ENCODE measurements at places on chromosomes 1 and 21.

- DNase-seq, result no peak
These were observed 50.3 kb downstream of the NFASC start for GRCh38 chr1:204920967-204921366.

- DNase-seq, result no peak
These were observed 3.4 kb downstream of the TRIM45 start for GRCh38 chr1:117118137-117118536.

GRCh38 chr1:151367658-151368392 is 4.7 kb downstream of the SELENBP1 start:
- no peak for DNase-seq

- peak; percentile 52 for DNase-seq
These were observed 32.8 kb upstream of the PTPRC start for GRCh38 chr1:198606020-198606438.

GRCh38 chr1:194045416-194045815 is 859.0 kb upstream of the B3GALT2 start:
- DNase-seq, result peak; percentile 66

GRCh38 chr1:1432274-1432950 is 3.1 kb upstream of the VWA1 start:
- no peak for DNase-seq

DNA sequence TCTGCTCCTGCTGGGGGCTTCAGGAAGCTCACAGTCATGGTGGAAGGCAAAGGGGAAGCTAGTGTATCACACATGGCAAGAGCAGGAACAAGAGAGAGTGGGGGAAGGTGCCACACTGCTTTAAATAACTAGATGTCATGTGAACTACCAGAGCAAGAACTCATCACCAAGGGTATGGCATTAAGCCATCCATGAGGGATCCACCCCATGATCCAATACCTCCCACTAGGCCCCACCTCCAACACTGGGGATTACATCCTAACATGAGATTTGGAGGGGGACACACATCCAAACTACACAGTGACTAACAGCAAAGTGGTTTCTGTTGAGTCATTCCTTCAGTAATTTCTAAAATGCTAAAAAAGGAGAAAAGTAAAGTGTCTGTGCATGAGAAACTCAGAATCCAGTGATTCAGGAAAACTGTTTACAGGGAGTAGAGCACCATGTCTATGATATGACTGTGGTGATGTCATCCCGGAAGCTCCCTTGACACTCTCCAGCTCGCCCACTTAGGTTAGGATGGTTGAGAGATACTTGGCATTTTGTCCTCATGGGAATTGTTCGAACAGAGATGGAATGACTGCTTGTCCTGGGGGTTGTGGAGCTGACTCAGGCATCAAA is 50.3 kb downstream of the CHD1L start:
- DNase-seq, result peak; percentile 76

DNA sequence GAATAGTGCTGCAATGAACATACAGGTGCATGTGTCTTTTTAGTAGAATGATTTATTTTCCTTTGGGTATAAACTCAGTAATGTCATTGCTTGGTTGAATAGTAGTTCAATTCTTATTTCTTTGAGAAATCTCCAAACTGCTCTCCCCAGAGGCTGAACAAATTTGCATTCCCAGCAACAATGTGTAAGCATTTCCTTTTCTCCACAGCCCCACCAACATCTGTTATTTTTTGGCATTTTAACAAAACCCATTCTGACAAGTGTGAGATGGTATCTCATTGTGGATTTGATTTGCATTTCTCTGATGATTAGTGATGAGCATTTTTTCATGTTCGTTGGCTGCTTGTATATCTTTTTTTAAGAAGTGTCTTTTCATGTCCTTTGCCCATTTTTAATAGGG is 21.9 kb upstream of the EEIG2 start:
- no peak for DNase-seq

- DNase-seq, result no peak
These were observed 26.6 kb downstream of the UBE4B start for GRCh38 chr1:10059342-10059718.

DNA sequence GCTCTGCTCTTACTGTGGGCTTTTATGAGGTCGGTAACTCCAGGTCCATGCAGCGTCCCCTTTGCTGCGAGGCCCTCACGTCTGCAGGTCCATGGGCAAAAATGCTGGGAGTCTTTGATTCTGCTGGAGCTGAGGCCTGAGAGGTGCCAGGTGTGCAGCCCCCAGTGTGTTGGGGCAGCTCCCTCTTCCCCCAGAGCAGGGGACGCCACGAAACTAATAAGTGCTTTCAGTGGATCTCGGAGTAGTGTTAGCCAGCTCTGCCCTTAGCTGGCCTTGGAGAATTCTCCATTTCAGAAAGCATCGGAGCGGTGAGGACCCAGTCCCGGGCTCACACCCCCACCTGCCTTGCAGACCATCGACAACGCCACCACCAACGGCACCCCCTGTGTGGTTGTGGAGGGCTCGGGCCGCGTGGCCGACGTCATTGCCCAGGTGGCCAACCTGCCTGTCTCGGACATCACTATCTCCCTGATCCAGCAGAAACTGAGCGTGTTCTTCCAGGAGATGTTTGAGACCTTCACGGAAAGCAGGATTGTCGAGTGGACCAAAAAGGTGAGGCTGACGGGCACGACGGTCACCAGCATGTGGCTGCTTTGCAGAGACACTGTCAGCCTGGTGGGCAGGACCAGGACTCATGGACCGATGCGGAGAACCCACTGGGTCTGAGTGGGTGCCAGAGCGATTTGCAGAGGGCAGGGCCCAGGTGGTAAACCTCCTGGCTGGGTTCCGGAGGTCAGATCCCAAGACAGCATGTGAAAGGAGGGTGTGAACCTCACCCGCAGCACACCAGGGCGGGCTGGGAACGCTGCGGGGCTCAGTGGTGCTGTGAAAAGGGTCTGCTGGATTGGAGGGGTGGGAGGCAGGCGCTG is 25.5 kb downstream of the TRPM2 start:
- DNase-seq, result no peak

DNA sequence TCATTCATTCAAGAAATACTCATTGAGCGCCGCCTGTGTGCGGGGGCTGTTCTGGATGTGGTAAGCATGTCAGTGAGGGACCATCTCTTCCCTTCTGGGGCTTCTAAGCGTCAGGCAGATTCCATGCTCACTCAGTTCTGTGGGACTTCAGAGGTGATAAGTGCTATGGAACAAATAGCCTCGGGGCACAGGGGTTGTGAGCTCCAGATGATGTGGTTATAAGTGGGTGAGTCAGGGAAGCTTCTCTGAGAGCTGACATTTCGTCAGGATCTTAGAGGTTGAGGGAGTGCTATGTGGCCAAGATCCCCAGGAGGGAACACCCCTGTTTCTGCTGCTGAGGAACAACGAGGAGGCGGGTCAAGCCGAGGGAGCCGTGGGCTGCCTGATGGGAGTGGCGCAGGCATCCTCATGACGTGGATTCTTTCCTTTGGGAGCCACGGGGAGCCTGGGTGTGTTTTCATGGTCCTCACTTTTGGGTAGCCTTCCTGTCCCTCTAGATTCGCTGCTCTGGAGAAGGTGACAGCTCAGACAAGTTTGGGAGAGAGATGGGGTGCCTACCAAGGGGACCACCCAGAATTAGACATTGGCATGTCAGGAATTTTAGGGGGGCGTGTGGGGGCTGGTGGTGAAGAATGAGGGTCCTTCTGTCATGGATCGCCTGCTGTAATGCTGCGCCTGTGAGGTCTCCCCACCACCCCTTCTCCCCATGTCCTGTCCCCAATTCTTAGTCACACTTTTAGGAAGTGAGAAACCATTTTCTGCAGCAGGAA is 38.5 kb downstream of the HUNK start:
- DNase-seq, result peak; percentile 35

DNA sequence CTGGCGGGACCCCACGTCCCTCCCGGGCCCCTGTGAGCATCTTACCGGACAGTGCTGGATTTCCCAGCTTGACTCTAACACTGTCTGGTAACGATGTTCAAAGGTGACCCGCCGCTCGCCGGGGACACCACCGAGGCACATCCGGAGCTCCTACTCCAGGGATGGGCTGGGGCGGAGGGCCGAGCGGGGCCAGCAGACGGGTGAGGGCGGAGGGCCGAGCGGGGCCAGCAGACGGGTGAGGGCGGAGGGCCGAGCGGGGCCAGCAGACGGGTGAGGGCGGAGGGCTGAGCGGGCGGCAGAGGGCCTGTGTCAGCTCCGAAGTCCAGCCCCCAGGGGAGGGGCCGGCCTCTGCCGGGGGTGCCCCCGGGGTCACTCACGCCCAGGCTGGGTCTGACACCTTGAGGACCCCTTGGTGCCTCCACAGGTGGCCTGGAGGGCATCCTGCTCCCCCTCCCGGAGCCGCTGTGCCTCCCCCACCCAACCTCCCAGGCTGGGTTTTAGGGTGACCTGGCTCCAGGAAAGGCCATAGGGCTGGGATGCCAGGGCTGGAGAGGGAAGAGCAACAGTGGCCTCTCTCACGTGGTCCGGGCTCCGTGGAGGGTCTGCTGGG is 5.7 kb upstream of the TTLL10 start:
- no peak for DNase-seq

GRCh38 chr1:153347856-153348255 is 785 bp downstream of the PGLYRP4 start:
- DNase-seq, result no peak

DNA sequence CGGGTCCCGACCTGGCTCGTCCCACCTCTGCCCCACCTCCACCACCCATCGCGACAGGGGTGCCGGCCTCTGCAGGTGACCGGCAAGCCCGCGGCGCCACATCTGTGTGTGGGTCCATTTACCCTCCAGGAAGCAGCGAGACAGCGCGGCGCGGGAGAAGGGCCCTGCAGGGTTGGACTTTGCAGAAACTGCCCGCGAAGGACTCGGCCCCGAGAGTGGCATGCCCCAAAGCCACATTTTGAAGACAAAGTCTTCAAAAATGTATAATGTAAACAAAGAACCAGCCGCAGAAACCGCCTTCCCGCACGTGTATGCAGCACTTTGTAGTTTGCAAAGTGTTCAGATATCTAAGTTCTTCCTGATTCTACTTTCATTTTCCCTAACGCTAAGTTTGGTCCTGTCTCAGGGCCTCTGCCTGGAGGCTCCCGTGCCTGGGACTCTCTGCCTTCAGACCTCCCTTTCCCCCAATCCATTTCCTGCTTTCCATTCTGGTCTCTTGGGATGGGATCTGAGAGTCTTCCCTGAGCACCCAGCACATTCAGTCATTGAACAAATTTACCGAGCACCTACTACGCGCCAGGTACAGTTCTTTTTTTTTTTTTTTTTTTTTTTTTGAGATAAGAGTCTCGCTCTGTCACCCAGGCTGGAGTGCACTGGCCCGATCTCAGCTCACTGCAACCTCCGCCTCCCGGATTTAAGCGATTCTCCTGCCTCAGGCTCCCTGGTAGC is 524 bp upstream of the TMCO4 start:
- DNase-seq, result peak; percentile 45

DNA sequence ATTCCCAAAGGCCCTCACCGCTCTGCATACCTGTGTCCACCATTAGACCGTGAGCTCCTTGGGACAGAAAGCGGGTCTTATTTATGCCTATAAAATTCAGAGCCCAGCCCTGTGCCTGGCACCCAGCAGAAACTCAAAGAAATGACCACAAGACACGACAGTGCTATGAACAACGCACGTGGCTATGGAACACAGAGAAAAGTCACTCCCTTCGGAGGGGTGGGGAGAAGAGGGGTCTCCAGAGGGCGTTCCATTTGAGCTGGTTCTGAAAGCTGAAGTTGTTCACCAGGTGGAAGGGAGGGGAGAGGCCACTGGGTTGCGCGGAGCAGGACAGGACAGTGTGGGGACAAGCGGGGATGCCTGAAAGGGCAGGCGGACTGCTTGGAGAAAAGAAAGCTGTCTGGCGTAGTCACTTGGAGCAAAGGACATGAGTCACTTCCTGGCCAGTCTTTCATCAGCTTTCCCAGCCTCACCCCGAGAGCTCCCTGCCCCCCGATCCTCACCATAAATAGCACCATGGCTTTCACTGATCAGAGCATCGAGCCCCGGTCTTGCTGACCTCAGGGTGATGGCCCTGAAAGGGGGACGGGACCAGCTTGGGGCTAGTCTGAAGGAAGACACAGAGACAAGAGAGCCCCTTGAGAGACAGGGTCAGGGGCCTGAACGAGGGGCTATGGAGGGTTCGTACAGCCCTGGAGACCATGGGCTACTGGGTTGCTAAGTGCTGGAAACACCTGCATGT is 28.5 kb downstream of the ECE1 start:
- DNase-seq, result peak; percentile 83

DNA sequence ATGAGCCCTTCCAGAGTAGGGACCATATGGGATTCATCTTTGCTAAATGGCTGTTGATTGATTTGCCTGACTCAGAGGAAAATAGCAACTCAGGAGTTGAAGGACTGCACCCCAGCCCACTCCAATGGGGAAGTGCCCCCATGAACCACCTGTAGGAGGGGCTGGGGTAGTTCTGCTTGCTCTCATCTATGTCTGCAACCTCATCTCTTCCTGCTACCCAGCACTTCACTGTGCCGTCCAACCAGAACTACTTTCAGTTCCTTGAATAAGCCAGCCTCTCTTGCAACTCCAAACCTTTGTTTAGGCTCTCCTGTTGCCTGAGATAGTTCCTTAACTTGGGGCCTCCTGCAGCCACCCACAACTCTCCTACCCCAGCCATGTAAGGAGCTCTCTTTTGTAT is 26.6 kb downstream of the BEND5 start:
- no peak for DNase-seq

- DNase-seq, result no peak
These were observed 30.3 kb downstream of the WNT4 start for GRCh38 chr1:22112554-22112953.

- no peak for DNase-seq
These were observed 917 bp upstream of the LIX1L start for GRCh38 chr1:145958734-145959133.

DNA sequence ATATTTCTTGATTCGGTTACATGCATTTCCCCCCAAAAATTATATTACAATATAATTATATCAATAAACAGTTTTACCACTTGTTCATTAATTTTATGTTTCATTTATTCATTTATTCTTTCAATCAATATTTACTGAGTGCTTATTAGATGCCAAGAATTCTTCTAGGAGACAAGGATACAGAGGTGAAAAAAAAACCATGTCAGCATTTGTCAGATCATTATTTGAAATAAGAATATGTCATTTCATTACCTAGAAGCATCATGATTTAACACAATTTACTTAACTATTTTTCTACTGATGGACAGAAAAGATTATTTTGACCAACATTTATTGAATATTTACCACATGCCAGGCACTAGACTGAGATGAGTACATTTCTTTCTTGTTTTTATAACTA is 512.7 kb downstream of the LMO4 start:
- no peak for DNase-seq

DNA sequence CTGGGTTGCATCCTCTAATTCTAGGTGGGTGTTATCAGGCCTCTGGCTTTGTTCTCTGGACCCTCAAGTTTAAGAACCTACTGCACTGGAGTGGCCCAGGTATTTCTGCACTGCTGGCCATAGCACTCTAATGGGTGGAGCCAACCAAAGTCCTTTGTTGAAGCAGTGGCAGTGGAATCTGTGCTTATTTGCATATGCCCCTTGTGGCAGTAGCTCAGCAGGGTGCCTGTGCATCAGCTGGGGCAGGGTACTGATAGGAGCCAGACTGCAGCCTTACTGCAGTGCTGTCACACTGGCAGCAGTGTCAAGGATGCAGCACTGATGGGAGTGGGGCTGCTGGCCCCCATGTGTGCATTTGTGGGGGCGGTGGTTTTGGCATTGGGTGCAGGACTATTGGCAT is 660.6 kb downstream of the LRRIQ3 start:
- no peak for DNase-seq
